Hematopoietic multipotent progenitor cell treated with erythropoietin and hydrocortisone succinate and interleukin-3 and kit ligand, for 6 days (in vitro differentiated cells): ENCODE measurements at places on chromosomes 5 and 9.

DNA sequence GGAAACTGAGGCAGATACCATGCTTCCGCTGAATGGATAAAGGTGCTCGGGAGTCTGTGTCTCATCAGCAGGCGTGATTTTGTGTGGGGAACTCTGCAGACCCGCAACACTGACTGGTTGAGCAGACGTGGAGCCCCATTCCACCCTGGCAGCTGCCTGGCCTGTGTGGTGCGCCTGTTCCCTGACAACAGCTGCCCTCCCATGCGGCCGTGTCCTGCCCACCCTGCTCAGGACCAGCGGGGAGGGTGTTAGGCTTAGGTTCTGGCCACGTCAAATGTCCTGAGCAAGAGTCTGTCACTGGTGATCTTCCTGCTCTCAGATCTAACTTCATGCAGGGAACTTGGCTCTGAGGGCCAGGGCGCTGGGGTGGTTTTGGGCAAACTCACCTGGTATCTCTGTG is 417.7 kb upstream of the IRX4 start:
- DNase-seq: no peak

DNA sequence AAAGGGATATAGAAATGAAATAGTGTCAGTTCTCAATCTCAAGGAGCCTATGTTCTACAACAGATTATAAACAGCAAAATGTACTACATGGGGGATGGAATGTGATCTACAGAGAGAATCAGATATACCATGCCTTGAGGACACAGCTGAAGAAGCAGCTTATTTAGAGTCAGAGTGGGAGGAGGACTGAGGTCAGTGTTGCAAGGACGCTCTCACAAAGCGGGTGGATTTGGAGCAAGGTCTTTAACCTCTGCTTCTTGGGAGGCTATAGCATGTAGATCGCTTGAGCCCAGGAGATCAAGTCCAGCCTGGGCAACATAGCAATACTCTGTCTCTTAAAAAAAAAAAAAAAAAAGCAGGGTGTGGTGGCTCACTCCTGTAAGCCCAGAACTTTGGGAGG is 32.8 kb upstream of the PLIN2 start:
- DNase-seq: peak; percentile 64

- no peak for DNase-seq
Measured at GRCh38 chr5:6732634-6733410, 19.6 kb downstream of the TENT4A start.

DNA sequence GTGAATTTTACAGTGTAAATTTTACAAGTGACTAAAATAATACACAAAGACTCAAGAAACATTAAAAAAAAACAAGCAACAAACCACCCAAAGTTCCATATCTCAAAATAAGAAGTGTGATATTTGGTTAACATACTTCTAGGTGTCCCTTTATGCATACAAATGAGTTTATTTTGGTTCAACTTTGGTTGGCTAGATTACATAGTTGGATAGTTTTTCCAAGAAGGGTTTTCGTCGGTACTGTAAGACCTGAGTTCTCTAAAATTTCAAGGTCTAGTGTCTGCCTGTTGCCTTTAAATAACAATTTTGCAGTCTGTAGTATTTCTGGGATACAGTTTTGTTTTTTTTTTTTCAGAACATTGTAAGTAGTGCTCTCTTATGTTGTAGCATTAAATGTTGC is 58.8 kb upstream of the JAK2 start:
- DNase-seq: no peak

DNA sequence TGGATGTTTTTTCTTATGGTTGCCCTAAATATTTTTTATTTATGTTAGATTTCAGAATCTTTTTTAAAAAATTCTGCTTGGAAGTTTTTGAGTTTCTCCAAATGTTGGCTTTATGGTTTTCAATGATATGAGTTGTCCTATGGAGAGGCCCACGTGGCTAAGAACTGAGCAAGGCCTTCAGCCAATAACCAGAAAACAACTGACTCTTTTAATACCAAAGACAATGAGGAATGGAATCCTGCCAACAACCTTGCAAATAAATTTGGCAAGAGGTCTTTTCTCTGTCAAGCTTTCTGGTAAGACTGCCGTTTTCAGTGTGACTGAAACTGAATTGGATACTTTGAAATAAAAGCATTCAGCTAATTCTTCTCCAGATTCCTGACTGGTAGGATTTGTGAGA is 1740.1 kb upstream of the WWC1 start:
- DNase-seq: no peak

DNA sequence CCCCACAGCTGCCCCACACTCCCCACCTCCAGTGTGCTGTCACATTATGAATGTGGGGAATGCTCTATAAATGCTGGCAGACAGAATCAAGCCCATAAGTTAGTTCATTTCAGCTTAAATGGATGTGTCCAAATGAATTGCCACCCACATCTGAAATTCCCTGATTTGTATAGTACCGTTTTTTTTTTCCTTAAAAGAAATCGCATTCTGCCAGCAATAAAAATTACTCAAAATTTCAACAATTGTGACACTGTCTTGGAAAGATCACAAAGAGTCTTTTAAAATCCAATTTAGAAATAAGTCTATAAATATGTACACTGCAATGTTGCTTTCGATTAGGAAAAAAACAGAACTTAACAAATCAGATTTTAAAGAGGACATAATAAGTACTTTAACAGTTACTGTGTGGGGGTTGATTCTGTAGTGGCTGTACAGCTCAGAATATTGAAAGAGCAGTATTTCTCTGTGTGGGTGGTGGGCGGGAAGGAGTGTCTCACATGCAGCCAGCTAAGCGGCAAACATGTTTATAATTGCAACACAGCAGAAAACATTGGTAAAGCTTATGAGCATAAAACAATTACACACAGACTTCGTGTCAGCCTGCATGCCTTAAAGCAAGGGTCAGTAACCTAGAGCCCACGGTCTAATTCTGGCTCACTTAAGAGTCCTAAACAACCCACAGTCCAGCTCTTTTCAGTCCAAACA is 24.9 kb upstream of the CSNK1G3 start:
- no peak for DNase-seq

- no peak for DNase-seq
Measured at GRCh38 chr5:69136293-69136692, 30.7 kb upstream of the CCNB1 start.

- no peak for DNase-seq
Measured at GRCh38 chr9:127936347-127936852, 1.3 kb downstream of the DPM2 start.

GRCh38 chr9:90880066-90880465 is 78.4 kb downstream of the SYK start:
- no peak for DNase-seq

GRCh38 chr5:136035837-136036236 is 7.0 kb downstream of the TGFBI start:
- DNase-seq: no peak

GRCh38 chr9:82583524-82583923 is 479.4 kb downstream of the RASEF start:
- no peak for DNase-seq

- DNase-seq: no peak
Measured at GRCh38 chr5:113692466-113692865, 179.0 kb downstream of the YTHDC2 start.

DNA sequence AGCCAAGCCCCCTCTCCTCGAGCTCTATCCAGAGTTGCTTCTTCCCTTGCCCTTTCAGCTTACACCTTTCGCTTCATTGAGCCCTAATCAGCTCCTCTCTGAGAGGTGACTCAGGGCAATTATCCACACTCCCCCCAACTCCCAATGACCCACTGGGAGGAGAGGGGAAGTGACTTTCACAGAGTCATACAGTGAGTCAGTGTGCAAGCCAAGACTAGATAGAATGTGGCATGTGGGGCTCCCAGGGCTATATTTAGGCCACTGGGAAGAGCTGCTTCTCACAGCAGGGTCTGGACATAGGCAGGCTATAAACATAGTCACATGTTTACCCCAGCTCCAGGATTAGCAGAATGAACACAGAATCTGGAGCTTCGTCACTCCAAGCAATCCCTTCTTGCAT is 57.4 kb downstream of the NRG2 start:
- DNase-seq: no peak

GRCh38 chr9:6829536-6829935 is 71.8 kb downstream of the KDM4C start:
- peak; percentile 63 for DNase-seq

DNA sequence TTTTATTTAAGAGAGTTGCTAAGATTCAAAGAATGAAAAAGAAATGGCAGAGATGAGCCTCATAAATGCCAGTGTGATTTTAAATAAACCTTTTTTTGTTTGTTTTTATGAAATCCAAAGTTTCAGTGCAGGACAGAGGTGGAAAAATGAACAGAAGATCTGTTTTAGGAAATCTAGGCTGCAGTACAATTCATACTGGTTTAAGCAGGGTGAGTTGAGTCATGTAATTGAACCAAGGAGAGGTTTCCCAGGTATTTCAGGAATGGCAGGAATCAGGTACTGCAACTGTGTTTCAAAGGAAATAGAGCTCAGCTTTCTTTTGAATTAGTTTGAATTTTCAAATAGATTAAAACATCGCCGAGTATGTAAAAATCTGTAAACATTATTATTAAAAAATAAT is 3.0 kb upstream of the ANKRD31 start:
- no peak for DNase-seq

GRCh38 chr5:44845777-44846176 is 37.0 kb downstream of the MRPS30 start:
- no peak for DNase-seq

DNA sequence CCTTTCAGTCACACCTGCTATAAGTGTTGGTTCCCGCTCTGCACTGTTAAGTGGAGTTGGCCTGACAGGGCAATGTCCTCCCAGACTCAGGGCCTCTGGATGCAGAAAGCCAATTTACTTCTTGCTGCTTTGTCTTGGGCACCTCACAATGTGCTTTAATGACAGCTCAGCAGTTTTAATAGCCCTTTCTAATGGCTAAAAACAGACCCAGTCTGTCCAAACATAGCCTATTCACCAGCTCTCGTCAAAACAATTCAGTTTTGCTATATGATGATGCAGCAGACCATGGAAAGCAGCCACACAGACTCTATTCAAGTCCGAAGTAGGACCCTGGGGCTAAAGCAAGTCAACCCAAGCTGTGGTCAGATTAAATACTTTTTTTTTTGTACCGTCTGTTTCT is 529.1 kb upstream of the SEMA6A start:
- no peak for DNase-seq

- no peak for DNase-seq
Measured at GRCh38 chr9:134295101-134295745, 31.0 kb upstream of the RXRA start.

DNA sequence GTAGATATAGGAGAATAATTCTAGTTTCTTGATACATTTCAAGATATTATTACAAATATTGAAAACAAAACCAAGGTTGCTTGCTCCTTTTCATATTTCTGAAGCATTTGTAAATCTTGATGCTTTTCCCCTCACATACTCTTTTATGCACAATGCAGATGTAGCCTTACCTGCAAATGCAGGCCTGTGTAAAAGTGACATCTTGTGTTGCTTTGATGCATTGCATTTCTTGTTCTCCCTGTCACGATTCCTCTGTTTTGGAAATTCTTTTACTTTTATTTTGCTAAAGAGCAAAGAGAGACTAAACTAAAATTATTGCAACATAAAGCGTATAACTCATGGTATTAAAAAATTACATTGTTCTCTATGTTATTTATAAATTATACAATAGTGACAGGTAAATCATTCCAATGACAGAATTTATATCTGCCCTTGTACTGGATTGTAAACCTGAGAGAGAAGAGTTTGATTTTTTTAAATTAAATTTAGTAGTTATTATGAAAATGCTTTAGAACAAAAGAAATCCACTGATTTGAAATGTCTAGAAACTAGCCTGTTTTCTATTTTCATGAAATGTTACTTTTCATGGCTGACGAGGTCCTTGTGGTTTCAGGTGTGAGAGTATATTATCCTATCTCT is 970.0 kb downstream of the MAT2B start:
- DNase-seq: peak; percentile 46

DNA sequence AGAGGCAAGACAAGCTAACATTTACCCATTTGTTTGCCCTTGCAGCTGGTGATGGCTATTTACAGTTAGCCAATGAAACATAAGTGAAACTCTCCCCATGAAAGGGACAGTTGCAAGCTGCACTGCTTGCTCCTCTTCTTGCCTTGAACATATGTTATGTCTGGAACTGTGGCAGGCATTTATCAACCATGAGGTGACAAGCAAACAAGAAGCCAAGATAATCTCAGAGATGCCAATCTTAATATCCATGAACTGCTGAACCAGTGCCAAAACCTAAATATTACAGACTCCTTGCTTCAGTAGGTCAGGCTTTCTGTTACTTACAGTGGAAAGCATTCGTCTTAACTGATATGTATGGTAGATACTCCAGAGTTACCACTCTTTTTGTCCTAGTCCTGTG is 133.4 kb downstream of the ACTBL2 start:
- peak; percentile 4 for DNase-seq

- DNase-seq: no peak
Measured at GRCh38 chr5:56229111-56229510, 4.0 kb downstream of the ANKRD55 start.

DNA sequence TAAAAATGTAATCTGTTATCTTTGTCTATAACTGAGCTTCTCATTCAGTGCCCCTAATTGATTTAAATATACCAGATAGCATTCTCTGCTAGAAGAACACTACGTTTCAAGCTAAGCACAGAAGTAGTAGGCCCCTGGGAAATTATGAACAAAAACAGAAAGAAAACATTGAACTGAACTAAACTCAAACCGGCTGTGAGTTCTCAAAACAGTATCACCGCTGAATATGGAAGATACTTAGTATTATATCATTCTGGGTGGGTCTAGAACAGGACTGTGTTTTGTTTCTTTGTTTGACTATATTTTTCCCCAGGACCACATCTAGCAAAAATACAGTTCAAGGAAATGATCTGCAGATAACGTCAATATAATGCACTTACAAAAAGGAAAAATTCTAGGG is 95.1 kb upstream of the HMHB1 start:
- DNase-seq: no peak

GRCh38 chr5:6722015-6722414 is 8.8 kb downstream of the TENT4A start:
- DNase-seq: no peak

DNA sequence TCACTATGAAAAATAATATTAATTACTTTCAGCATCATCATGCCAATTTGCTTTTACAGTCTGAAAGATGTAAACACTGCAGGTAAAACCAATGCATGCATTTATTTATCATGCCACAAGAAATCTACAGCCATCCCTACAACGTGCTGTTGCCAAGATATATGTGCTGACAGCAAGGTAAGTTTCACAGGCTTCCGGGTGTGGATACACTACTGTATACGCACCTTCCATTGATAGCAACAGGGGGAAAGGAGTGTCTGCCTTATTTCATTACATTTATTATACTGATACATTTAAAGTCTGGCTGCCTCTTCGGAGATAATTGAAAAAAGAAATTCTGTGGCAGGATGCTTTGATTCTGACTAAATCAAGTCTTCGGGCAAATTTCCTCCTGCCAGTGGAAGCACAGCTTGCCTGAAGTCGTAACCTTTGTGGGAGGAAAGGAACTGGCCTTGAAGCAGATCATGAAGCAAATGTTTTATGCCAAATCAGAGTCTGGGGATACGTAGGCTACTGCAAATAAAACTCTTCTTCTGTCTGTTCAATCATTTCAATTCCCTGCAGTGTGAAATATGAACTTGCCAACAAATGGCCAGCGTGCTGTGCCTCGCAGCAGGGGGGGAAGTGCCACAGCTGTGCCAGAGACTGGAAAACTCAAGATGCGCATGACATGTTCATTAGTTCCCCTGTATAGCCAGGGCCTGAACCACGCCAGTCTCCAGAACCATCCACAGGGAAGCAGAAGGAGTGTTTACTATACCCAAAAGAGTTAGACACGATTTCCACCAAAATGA is 268.1 kb downstream of the EFNA5 start:
- DNase-seq: no peak
